ENCODE measurements at places on chromosomes 5 and 9.

DNA sequence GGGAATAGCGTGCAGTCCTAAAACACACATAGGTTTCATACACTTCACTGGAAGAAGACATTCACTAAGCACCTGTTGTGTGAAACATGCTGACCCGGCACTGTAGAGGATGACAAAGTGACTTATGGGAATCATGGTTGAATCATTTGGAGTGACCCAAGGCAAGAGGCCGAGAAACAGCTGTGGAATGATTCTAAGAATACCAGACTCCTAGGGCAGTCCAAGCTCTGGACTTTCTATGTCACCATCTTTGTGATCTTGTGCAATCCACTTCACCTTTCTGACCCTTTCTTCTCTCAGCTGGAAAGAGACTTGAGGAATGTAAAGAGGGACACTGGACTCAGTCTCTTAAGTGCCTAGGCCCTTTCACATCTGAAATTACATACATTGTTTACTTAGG, 13.1 kb downstream of the MSANTD3 start:
- H3K4me3 ChIP-seq = no peak overlapping the region
- no peaks in the 10 kb centered on the region for H3K36me3 ChIP-seq
- no peak for DNase-seq
- no peaks in the 10 kb centered on the region for H3K27me3 ChIP-seq
- no peak overlapping the region for H3K27ac ChIP-seq
- no peaks in the 10 kb centered on the region for H3K4me1 ChIP-seq

GRCh38 chr5:118637947-118638670, 350.2 kb downstream of the DTWD2 start:
- no peak for DNase-seq
- no peaks in the 10 kb centered on the region for H3K4me1 ChIP-seq
- peak overlapping the region; percentile 54 for H3K27ac ChIP-seq

DNA sequence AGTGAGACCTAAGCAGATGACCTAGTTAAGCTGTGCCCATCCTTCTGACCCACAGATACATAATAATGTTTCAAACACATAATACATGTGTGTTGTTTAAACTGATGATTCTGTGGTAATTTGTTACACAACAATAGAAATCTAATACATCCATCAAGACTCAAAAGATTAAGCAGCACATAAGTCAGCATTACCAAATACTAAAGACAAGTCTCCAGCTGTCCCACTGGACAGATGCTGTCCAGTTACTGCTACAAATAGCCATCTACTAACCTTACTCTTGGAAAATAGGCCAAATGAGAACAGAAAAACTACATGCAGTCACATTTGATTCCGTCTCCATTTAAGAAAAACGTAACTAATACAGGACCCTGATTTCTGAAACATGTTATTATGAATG, 10.8 kb downstream of the TRMO start:
- no peaks in the 10 kb centered on the region for H3K27me3 ChIP-seq
- peaks cover 7% of the 10 kb centered on the region for H3K36me3 ChIP-seq
- H3K4me1 ChIP-seq = no peaks in the 10 kb centered on the region

DNA sequence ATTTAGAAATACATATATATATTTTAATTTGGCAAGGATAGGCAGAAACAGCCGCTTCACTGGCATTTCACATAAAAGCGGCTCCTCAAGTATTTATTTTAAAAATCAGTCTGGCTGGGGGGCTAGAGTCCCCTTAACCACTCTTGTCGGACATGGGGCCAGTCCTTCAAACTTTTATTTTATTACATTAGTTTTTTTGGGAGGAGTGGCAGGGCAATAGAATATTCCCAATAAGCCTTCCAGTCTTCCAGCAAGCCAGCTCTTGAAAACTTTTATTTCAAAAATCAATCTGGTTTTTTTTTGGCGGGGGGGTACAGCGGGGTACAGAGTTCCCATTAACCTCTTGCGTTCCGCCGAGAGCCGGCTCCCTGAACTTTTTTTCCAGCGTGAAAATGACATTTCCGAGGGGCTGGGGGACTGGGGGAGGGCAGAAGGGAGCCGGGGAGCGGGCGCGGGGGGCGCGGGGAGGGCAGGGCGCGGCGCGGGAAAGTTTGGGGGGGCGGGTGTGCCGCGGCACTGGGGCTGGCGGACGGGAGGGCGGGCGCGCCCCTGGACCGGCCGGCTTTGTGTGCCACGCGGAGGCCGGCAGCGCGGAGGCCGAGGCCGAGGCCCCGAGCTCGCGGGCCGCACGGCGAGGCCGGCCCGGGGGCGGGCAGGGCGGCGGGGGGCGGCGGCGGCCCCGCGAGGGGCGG, 504 bp upstream of the ZNF618 start:
- H3K36me3 ChIP-seq = no peaks in the 10 kb centered on the region
- no peaks in the 10 kb centered on the region for H3K4me1 ChIP-seq
- H3K27ac ChIP-seq = peak overlapping the region; percentile 81
- H3K4me3 ChIP-seq = peak overlapping the region; percentile 95
- no peaks in the 10 kb centered on the region for H3K27me3 ChIP-seq

GRCh38 chr5:143448518-143448917, 45.0 kb upstream of the NR3C1 start:
- no peaks in the 10 kb centered on the region for H3K36me3 ChIP-seq
- no peak for DNase-seq
- H3K4me1 ChIP-seq = no peaks in the 10 kb centered on the region
- no peak overlapping the region for H3K4me3 ChIP-seq
- H3K27ac ChIP-seq = no peak overlapping the region

GRCh38 chr5:36602704-36603321, 3.6 kb upstream of the SLC1A3 start:
- no peak for DNase-seq
- no peaks in the 10 kb centered on the region for H3K36me3 ChIP-seq
- no peaks in the 10 kb centered on the region for H3K27me3 ChIP-seq
- no peak overlapping the region for H3K27ac ChIP-seq
- no peak overlapping the region for H3K4me3 ChIP-seq
- H3K4me1 ChIP-seq = no peaks in the 10 kb centered on the region

GRCh38 chr5:139065306-139065705, 132.9 kb downstream of the SIL1 start:
- no peaks in the 10 kb centered on the region for H3K36me3 ChIP-seq
- no peaks in the 10 kb centered on the region for H3K27me3 ChIP-seq
- no peak overlapping the region for H3K4me3 ChIP-seq
- no peak for DNase-seq
- H3K4me1 ChIP-seq = no peaks in the 10 kb centered on the region

DNA sequence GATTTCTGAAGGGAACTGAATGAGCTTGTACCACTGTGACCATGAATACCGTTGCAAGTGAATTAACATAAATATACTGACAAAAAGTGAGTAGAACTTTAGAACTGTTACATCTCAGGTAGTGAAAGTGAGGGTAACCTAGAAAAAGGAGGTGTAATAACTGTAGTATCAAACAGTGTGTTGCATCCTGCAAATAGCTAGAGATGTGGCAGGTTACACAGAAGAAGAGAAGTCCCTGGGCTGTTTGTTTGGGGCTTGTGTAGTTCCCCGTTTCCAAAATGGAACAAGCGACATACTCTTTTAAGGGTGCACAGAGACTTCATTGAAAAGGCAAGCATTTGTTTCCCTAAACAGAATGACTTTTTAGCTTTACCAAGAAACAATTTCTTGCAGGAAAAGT, 214.8 kb downstream of the NR3C1 start:
- H3K36me3 ChIP-seq = no peaks in the 10 kb centered on the region
- DNase-seq = no peak
- no peak overlapping the region for H3K4me3 ChIP-seq
- no peaks in the 10 kb centered on the region for H3K27me3 ChIP-seq
- H3K4me1 ChIP-seq = no peaks in the 10 kb centered on the region

DNA sequence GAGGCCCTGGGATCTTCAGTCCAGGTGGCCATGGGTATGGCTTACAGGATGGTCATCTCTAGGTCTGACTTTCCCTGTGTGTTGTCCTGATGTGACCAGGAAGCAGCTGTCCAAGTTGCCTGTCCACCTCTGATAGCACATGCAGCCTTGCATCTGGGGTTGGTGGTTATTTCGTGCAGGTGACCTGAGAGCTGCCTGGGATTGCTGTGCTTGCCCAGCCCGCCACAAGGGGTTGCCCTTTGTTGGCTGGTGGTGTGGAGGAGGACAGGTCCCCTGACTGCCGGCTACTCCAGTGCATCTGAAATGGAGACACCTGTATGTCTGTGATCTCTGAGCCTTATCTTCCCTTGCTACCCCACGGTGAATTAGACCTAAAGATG, 212.6 kb downstream of the ARHGAP26 start:
- peak overlapping the region; percentile 65 for H3K27ac ChIP-seq
- no peaks in the 10 kb centered on the region for H3K27me3 ChIP-seq

GRCh38 chr5:66675406-66675805, 79.2 kb downstream of the MAST4 start:
- H3K4me1 ChIP-seq = no peaks in the 10 kb centered on the region
- H3K27ac ChIP-seq = no peak overlapping the region
- DNase-seq = no peak
- no peak overlapping the region for H3K4me3 ChIP-seq
- no peaks in the 10 kb centered on the region for H3K27me3 ChIP-seq

GRCh38 chr9:130183133-130183762, 11.0 kb downstream of the NCS1 start:
- peak overlapping the region; percentile 73 for H3K27ac ChIP-seq
- no peak for DNase-seq
- no peaks in the 10 kb centered on the region for H3K27me3 ChIP-seq
- H3K36me3 ChIP-seq = no peaks in the 10 kb centered on the region
- peaks cover 7% of the 10 kb centered on the region for H3K4me1 ChIP-seq
- no peak overlapping the region for H3K4me3 ChIP-seq

GRCh38 chr9:1456301-1457024, 406.3 kb downstream of the DMRT2 start:
- H3K27ac ChIP-seq = no peak overlapping the region
- no peaks in the 10 kb centered on the region for H3K4me1 ChIP-seq
- no peak for DNase-seq
- H3K4me3 ChIP-seq = no peak overlapping the region
- H3K27me3 ChIP-seq = no peaks in the 10 kb centered on the region

DNA sequence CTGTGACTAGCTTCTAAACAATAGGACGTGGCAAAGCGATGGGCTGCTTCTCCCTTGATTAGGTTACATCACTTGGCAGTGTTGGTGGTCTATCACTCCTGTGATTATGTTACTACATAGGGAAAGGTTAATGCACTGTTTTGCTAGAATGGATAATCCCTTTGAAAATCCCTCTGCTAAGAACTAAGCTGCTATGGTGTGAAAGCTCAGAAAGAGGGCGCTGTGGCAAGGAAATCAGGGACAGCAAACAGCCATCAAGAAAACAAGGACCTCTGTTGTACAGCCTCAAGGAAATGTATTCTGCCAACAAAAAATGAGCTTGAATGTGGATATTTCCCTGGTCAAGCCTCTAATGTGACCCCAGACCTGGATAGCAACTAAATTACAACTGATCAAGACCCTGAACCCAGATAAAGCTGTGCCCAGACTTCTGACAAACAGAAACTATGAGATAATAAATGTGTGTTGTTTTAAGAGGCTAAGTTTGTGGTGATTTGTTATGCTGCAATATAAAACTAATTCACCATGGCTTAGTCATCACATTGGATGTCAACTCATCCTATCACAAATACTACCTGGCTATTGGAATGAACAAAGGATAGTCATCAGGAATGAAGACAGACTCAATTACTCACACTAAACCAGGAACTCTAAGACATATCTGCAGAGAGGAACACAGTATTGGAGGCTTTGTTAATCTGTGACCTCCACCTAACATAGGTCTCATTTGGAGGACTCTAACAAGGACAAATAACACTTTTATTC, 1215.9 kb downstream of the EFNA5 start:
- no peak overlapping the region for H3K27ac ChIP-seq
- no peaks in the 10 kb centered on the region for H3K4me1 ChIP-seq
- no peaks in the 10 kb centered on the region for H3K36me3 ChIP-seq
- no peak for DNase-seq
- no peak overlapping the region for H3K4me3 ChIP-seq

DNA sequence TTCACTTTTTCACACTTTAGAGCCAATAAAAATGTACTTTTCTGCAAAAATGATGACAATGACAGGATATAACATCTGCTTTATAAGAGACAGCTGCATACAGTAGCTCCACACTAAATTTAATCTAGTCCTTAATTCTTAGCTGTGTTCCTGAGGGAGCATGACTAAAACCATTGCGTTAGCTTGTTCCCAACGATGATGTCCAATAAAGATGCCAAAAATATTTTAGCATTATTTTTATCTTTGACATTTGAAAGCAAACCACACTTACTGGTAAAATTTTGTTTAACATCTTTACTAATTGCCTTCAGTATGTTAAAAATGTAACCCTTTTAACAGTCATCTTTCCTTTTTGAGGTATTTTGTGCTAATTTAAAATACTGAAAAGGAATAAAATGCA, 382.7 kb downstream of the CHSY3 start:
- H3K27ac ChIP-seq = no peak overlapping the region
- no peaks in the 10 kb centered on the region for H3K4me1 ChIP-seq
- H3K27me3 ChIP-seq = no peaks in the 10 kb centered on the region
- H3K36me3 ChIP-seq = no peaks in the 10 kb centered on the region

DNA sequence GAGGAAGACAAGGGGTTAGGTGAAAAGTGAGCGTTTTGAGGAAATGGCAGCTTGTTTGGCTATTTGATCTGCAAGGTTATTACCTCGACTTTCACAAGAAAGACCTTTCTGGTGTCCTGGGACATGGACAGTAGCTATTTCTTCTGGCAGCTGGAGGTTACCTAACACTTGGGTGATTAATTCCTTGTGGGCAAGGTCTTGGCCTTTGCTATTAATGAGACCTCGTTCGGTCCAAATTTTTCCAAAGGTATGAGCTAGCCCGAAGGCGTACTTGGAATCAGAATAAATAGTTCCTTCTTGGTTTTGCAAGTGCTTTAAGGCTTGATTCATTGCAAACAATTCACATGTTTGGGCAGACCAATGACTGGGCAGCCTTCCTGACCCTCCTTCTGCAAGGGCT, 4.9 kb downstream of the GTF3C5 start:
- H3K4me1 ChIP-seq = peaks cover 3% of the 10 kb centered on the region
- H3K27ac ChIP-seq = peak overlapping the region; percentile 66

DNA sequence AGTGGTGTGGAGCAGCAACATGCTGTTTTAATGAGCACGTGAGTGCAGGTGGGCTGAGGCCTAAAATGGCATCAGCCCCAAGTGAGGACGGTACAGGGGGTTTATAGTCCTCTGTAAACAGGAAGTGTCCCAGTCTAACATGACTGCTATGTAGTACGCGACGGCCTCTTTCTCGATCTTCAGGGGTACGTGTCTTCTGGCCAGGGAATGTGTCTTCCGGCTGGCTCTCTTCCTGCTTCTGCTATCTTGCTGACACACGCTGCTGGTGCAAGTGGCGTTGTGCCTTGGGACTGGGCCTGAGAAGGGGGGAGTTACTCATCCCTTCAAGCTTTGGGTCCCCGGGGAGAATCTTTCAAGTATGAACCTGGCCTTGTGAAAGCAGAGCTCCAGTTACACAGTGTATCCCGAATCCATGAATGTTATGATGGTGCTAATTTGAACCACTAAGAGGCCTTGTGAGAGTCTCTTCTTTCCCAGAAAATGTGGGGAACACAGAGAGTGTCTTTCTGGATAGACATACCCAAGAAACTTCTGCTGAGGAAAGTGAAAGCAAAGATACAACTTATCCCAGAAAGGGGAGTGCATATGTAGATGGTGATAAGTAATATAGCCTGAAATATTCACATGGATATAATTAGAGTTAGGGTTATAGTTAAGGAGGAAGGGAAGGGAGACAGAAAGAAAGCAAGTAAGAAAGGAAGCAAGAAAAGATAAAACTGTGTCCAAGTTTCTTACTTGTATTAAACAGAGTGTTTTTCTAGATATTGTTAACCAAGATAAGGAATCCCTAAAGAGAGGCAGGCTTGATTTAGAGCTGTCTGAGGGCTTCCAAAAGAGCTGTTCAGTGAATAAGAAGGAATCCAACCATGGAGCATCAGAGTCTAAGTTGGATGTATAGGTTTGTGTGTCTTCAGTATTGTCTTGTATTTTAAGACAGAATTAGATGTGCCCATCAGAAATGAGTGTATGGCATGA, 35.5 kb upstream of the ANXA2R start:
- no peak overlapping the region for H3K4me3 ChIP-seq
- H3K27me3 ChIP-seq = no peaks in the 10 kb centered on the region
- peaks cover 5% of the 10 kb centered on the region for H3K36me3 ChIP-seq
- no peaks in the 10 kb centered on the region for H3K4me1 ChIP-seq
- no peak overlapping the region for H3K27ac ChIP-seq

Measured in breast epithelium (tissue), 4 donors.